ENCODE measurements at places on chromosomes 1 and 21. TPM values are rescaled to one million over a fixed set of nuclear protein-coding genes. Genes with fewer than 3 reads are reported as not detected.

The BLACAT1 gene
- total RNA-seq = 2.2 TPM

The COL11A1 gene
- 9.2 TPM for total RNA-seq

The SPRR4 gene
- total RNA-seq = not detected

The SPATA45 gene
- 0.82 TPM for total RNA-seq

The TCEA3 gene
- 9.7 TPM for total RNA-seq

The RPE65 gene
- not detected for total RNA-seq

The AK5 gene
- not detected for total RNA-seq

The PRAMEF17 gene
- not detected for total RNA-seq

The RYR2 gene
- 5.4 TPM for total RNA-seq

GRCh38 chr1:69994241-69994640 is 211.1 kb downstream of the LRRC40 start:
- DNase-seq = no peak

- no peak for DNase-seq
These were observed 123.2 kb downstream of the DPYD start for GRCh38 chr1:97797403-97798183.

- peak; percentile 74 for DNase-seq
These were observed 15.3 kb downstream of the SEMA6C start for GRCh38 chr1:151130987-151131586.

- no peak for DNase-seq
These were observed 207.5 kb downstream of the MATN1 start for GRCh38 chr1:30515755-30516484.

DNA sequence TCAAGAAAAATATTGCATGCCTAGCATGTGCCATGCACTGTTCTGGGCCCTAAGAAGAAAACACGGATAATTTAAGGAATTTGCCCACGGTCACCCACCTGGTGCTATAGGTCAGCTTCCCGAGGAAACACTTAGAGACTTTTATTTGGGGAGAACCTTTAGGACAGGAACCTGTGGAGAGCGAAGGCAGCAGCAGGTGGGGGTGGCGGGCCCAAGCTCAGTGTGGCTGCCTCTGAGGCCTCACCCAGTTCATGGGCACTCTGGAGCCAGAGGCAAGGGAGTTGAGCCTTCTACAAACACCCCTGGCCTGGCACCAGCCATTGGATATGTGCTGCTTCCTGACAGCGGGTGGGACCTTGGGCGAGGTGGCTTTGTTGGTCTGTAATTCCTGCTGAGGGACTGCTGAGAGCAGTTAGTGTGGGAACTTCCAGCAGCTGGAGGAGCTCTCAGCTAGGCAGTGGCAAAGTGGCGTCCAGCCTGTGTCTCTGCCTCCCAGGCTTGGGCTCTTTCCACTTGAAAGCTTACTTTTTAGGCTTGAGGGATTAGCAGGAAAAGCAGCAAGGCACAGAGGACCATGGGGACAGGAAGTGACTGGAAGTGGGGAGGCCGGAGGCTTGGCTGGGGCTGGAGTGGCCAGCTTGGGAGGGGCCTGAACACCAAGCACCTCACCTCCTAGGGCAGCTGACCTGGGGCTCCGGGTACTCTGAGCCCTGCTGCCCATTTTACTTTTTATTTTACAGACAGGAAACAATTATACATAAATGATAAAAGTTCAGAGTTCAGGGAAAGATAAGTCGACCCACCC is 19.1 kb downstream of the MRPL37 start:
- DNase-seq = no peak

GRCh38 chr1:182485861-182486260 is 35.9 kb downstream of the RGSL1 start:
- no peak for DNase-seq

DNA sequence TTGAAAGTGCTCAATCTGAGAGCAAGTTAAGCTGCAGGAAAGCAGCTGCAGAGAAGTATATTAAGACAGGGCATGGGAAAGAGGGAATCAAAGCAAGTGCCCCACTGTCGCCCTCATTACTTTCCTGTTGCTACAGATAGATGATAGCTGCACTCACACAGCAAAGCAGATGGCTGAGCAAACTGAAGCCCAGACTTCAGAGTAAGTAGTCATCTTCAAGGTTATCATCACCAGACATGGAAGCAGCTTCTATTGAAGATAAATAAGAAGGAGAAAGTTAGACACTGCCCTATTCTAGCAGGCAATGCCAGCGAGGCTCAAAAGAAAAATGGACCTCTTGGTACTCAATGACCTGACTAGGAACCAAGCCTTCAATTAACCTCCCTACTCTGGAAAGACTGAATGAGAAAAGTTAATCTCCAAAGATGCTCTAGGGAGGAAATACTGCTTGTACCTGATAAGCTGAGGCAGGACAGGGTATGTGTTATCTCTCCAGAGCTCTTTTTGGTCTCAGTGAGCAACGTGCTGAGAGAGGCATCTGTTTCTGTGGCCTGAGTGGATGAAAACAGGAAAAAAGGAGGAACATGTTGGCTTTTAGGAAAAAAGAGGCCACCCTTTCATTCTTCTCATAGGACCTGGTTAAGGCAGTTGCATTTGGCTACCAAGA is 11.1 kb upstream of the MRPL9 start:
- no peak for DNase-seq

DNA sequence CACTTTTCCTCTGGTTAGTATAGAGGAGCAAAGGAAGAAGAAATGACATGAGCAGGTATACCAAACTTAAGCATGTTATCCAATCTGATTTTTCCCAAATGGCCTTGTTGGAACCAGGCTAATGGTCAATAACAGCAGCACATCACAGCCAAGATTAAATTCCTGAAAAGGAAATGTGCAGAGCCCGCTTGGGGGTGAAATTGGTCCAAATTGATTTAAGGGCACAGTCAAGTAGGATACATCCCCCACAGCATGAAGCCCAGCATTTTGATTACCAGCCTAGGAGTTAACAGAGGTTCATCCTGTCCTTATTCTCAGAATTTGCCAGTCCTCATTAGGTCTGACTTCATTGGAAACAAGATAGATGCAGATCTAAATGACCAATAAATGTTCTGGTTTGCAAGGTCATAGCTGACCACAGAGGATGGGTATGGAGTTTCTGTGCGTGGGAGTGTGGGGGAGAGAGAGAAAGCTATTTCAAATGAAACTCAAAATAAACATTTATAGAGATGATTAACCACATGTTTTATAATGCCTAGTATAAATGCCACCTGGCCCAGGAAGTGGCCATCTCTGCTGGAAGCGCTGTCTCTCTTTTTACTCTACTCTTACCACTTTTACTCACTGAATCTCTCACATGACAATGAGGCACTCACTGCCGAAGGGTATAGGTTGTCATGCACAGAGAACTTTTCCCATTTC is 38.7 kb downstream of the RGS5 start:
- DNase-seq = no peak

DNA sequence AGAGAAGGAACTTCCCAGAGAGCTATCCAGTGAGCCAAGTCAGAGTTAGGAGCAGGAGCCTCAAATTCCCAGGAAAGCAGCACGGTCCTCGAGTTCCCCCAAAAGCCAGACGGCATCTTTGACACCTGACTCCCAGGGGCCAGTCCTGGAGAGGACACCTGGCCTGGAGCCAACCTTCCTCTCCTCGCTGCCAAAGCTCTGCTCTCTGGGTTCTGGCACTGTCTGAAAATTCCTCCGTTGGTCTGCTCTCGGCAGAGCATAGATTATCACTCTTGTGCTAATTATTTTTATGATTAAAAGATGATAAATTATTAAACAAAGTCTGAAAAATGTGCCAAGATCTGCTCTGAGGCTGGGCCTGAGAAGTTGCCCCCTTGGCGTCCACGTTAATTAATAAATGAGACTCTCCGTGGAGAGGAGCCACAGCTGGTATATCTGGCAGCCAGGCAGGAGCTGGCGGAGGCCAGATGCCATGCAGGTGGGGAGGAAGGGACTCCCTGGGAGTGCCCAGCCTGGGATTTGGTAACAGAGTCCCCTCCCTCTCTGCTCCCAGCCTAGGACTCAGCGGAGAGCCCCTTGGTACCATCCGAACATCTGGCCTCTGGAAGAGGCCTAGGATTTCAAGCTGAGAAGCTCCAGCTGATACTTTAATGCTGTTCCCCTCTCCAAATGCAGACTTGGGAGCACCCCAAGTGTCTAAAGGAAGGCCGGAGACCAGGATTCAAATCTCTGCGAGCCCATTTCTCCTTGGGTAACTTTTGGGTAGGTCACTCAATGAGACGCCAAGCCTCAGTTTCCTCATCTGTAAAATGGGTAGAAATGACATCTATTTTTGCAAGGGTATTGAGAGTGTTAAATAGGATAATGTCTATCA is 163.7 kb upstream of the POU3F1 start:
- DNase-seq = no peak

DNA sequence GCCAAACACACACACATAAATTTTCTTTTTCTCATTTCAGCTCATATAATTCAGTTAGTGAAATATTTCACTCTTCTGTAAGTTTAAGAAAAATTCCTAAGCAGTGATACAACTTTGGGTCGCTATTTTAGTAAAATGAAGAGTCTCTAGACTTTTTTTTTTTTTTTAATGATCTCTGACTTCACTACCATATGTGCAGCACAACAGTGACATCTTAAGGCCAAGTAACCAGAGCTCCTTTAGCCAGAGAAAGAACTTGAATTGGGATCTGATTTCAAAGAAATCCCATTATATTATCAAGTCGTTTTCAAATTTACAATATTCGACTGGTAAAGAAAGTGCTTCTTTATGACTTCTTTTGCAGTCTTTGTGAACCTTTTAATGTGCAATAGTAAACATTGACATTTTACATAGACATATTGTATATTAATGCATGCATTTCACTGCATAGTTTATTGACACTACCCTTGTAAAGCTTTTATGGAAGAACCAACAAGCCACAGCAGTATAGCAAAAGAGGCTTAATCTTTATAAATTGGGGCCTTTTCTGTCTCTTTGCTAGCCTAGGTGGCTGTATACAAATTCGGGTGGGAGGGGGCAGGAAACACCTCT is 62.2 kb downstream of the LRRC40 start:
- no peak for DNase-seq

GRCh38 chr21:22288885-22289499 is 1290.8 kb downstream of the NCAM2 start:
- DNase-seq = no peak

DNA sequence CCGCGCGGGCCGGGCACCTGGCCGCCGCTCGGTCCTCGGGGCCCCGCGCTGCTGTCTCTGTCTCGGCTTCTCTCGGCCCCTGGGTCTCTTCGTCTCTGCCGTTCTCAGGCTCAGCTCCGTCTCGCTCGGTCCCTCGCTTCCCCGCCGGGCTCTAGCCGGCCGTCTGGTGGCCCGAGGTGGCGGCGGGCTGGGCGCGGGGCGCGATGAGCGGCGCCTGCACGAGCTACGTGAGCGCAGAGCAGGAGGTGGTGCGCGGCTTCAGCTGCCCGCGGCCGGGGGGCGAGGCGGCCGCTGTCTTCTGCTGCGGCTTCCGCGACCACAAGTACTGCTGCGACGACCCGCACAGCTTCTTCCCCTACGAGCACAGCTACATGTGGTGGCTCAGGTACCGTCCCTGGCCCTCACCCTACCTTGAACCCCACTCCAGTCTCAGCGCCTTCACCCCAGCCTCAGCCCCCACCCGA is 355 bp downstream of the SHISAL2A start:
- DNase-seq = peak; percentile 34

GRCh38 chr1:152479792-152480595 is 30.6 kb upstream of the LCE5A start:
- DNase-seq = no peak

GRCh38 chr1:171988243-171988885 is 147.1 kb downstream of the DNM3 start:
- no peak for DNase-seq

GRCh38 chr1:58781541-58782177 is 2.2 kb downstream of the JUN start:
- peak; percentile 58 for DNase-seq

DNA sequence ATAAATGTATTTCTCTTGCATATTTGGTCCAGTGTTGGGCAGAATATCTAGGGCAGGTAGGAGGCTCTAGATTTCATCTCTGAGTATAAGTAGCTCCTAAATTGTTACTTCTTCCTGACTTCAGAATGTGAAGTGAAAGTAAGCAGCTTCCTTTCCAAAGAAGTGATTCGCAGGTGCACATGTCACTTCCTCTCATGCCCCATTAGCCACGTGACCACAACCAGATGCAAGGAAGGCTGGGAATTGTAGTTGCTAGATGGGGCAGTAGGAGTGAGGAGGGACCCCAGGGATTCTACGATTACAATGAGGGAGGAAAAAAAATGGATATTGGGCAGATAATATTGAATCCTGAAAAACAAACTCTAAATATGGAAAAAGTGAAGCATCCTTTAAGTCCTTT is 113.2 kb upstream of the CYYR1 start:
- DNase-seq = no peak

- no peak for DNase-seq
These were observed 102.1 kb downstream of the ADSS2 start for GRCh38 chr1:244349581-244350001.

Data from endothelial cell (in vitro differentiated cells).